Stimulated activated CD8-positive, alpha-beta memory T cell treated with anti-CD3 and anti-CD28 coated beads, Interleukin-4, amount 100 ng/mL, for 24 hours (primary cell): ENCODE measurements at places on chromosomes 7 and 10.

- DNase-seq = no peak
Measured at GRCh38 chr10:23001901-23002516, 74.2 kb downstream of the ARMC3 start.

GRCh38 chr7:149620961-149621360 is 123.4 kb upstream of the ZNF746 start:
- DNase-seq = peak; percentile 62

GRCh38 chr10:91804126-91804510 is 5.9 kb downstream of the TNKS2 start:
- DNase-seq = no peak

GRCh38 chr7:38463277-38464225 is 167.6 kb downstream of the AMPH start:
- peak; percentile 74 for DNase-seq

GRCh38 chr10:87844837-87845623 is 18.3 kb downstream of the KLLN start:
- DNase-seq = no peak

DNA sequence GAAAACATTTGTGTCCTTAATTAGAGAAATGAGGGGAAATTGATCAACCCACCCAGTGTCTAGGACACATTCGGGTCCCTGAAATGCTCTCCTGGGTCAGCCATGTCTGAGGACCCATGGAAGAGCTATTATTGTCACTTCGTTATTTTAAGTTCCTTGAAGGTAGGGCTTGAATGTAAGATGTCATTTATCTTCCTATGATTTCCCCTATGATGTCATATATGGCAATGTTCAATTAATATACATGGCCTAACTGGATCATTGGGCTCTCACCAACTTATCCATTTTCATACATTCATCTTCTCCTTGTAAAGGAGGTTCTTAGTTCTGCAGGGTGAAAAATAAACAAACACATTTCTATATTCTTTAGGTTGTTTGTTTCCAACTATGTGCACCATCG is 113.0 kb upstream of the FAM171A1 start:
- DNase-seq = no peak

- DNase-seq = no peak
Measured at GRCh38 chr7:26166684-26167266, 14.8 kb downstream of the NFE2L3 start.
